ENCODE measurements at places on chromosomes 7 and 10.

GRCh38 chr10:4848356-4849041 is 22.5 kb downstream of the AKR1E2 start:
- DNase-seq = no peak

DNA sequence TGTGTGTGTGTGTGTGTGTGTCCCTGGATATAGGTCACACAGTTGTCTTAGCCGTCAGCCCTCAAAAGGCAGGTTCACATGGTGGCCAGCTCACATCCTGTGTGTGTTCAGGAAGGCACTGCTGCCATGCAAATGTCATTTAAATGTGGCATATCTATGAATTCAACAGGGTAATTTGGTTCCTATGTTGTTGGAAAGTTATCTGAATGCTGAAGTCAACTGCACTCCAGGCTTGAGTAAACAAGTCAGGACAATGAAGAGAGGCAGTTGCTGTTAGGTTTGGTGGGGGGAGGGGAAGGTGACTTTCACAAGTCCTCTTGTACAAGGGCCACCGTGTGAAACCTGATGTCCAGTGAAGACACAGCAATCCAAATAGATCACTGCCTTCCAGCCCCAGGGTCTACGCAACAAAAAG is 61.1 kb downstream of the PTPRE start:
- no peak for DNase-seq

DNA sequence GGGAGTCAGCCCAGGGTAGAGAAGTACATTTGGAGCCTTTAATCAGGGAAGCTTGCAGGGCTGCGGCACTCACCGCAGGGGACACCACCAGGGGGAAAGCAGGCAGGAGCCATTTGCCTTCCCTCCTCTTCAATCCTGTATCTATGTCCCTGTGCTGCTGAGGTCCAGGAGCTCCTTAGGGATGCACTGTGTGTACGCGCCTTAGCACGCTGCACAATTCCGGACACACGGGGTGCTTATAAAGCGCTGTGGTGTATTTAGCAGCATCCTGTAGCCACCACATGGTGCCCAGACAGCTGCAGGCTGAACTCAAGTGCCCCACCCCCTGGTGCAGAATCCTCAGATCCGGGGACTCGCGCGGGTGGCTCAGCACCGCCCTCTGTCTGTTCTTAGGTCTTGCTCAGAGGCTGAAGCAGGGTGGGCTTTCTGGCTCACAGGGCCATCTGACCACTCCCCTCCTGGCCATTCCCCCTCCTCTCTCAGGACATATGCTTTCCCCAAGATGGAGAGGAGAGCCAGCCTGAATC is 421.4 kb downstream of the SDK1 start:
- DNase-seq = no peak

- no peak for DNase-seq
Observed at GRCh38 chr7:116258734-116259133, 48.4 kb downstream of the TES start.

DNA sequence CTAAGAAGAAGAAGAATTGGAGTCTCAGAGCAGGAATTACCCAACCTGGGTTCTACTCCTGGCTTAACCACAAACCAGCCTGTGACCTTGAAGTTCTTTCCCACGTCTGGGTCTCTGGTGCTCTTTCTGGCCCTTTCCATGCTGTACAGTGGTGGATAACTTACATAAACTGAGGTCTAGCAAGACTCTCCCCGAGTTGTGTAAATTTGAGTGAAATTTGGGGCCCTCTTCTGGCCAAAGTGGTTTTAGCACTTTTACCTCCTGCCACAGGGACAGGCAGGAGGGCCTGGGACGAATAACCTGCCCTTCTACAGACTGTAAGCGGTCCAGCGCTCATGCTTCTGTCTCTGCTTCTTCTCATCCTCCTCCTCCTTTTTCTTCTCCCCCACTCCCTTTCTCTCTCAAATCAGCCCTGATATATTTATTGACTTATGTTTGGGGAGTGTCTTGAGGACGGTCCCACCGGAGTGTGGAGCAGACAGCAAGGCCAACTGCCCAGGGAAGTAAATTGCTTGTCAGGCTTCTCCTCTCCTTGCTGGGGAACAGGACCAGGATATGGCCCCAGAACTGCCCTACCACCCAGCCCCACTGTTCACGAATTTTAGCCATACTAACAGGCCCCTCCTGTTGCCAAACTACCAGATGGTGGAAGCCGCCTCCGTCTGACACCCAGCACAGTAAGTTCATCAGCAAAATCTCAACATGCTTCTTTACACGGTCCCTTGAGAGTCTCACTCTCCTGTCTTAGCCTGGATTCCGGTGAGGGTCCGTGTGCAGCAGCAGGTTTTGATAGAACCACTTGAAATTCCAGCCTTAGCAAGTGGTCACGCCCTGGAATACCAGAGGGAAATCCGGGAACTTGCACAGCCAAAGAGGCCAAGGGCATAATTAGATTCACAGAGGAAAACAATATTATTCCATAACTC is 4.0 kb upstream of the SH3PXD2A start:
- DNase-seq = no peak

- no peak for DNase-seq
Observed at GRCh38 chr7:34096198-34096651, 190.9 kb downstream of the BMPER start.
